NCI-H82 (cell line): ENCODE measurements at places on chromosomes 7 and 10.

- peak; percentile 65 for DNase-seq
Measured at GRCh38 chr10:5666008-5666840, at the start of gene ASB13. ASB13 (minus strand) TSS chr10:5666595; CDS start chr10:5666551, 44 bp downstream.

DNA sequence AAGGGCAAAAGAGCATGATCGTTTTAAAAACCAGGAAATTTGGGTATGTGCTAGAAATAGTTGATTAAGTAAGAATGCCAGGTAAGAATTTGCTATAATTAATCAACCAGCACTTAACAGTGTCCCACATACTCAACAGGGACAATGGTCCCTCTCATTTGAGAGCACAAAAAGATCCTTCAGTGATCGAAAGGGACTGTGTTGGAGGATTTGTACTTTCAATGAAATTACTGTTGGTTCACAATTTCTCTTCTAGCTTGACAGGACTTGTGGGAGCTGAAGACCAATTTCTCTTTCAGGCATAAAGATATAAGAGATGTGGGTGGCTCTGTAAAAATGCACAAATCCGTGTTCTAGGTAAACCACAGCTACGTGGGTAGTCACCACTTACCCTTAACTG is 12.5 kb upstream of the PLEKHS1 start:
- DNase-seq, result no peak

GRCh38 chr7:112791465-112792168 is 1.4 kb upstream of the TMEM168 start:
- no peak for DNase-seq

DNA sequence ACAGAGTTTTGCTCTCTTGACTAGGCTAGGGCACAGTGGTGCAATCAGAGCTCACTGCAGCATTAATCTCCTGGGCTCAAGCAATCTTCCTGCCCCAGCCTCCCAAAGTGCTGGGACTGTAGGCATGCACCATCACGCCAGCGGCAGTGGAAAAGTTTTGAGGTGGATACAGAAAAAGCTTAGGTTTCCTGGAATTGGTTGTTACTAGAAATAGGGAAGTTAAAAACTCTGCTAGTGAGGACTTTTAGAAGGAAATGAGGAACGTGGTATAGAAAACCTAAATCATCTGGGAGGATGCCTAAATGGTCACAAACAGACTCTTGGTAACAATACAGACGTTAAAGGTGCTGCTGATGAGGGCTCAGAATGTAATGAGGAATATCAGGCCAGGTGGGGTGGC is 10.9 kb upstream of the SNX8 start:
- DNase-seq, result no peak

GRCh38 chr10:132566892-132567291 is 29.3 kb downstream of the INPP5A start:
- no peak for DNase-seq

DNA sequence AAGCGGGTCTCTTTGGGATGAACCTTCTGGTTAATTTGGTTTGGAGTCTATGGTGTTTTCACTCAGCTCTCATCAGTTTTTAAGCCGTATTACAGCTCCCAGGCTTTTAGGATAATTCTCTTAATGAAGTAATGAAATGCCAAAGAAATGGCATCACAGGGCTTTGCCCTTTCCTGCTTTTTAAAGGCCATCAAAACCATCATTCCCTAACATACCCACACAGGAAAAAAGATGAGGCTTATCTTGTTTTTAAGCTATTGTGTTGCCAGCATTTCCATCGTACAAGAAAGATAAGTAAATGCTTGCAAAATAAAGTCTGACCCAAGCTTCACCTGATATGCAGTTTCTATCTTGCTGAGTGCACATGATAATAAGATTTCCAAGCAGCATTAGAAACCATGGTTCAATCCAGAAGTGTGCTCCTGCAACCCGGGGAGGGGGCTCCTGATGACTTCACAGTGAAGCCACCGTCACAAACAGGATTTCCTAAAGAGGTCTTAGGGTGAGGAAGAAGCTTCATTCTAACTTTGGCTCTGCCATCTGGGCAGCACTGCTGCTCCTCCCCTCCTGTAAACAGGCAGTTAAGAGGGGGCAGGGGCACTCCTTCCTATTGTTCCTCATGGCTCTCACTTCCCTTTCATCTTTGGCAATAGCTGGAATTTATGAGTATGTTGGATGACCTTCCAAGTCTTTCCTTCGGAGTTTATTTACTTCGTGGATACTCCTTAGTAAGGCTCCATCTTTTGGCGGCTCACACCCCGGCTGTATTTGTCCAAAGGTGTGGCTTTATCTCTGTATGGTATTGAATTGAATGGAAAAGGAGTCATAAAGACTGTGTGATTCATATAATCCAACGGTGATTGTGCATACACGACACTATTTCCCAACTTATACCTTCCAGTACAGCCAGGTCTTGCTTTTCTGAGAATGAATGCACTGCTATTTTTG is 55.2 kb upstream of the FAM133B start:
- peak; percentile 99 for DNase-seq

DNA sequence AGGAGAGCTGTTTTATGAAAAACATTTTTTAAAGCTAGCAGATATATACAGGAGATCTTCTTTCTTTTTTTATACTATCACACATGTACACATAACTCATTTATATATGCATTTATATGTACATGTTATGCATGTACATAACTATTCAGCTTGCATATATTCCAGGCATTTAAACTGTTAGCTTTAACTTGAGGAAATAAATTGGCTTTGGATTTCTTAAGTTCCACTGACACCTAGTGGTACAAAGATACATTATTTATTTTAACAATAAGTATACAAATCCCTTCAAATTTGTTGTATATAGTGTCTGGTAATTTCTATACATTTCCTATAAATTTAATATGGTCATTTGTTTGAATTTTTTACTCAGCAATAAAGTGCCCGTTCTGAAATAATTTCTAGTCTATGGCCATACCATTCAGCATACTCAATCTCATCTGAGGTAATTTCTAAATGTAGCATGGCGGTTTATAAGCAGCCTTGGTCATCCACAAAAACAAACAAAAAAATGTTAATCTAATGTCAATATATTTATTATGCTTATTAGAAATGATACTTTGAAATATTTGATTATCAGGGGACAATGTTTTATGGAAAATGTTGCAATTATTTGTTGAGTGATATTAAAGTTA is 11.6 kb downstream of the ZDHHC6 start:
- peak; percentile 5 for DNase-seq

DNA sequence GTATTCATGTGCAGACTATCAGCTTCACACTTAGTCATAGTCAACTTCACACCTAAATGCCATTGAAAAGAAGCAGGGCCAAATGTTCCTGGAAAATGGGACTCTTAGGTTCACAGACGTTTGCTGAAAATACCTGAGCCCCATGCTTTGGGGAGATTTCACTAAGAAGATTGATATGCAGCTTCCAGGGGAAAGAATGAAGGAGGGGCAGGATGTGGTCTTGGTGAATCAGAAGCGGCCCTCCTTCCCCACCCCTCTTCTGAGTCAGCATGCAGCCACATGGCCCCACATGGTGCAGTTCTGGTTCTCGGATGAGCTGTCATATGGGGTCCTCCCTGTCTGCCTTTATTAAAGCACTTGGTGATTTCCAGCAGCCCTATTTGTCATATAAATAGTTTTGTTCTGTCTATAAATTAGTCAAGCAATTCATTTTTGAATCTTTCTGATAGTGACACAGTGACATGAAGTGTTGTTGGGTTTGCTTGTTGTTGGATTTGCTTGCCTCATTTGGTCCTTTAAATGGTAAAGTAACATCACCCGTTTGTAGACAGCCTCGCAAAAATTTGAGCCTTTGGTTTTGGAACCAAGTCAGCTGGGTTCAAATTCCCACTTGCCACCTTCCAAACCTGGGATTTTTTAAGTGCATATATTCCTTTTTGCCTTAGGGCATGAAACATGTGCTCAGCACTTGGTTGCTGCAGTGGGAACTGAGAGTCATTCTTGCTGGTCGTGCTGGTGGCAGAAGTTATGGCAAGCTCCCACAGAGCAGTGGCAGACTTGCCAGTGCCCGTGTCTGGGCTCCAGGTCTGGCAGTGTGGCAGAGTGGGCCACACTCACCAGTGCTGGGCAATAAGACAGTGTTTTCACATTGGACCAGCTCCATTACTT is 68.1 kb upstream of the CDK6 start:
- peak; percentile 5 for DNase-seq

GRCh38 chr10:94192974-94193373 is 169.8 kb downstream of the NOC3L start:
- DNase-seq, result no peak

- no peak for DNase-seq
Measured at GRCh38 chr7:5218564-5219360, 28.7 kb downstream of the WIPI2 start.

DNA sequence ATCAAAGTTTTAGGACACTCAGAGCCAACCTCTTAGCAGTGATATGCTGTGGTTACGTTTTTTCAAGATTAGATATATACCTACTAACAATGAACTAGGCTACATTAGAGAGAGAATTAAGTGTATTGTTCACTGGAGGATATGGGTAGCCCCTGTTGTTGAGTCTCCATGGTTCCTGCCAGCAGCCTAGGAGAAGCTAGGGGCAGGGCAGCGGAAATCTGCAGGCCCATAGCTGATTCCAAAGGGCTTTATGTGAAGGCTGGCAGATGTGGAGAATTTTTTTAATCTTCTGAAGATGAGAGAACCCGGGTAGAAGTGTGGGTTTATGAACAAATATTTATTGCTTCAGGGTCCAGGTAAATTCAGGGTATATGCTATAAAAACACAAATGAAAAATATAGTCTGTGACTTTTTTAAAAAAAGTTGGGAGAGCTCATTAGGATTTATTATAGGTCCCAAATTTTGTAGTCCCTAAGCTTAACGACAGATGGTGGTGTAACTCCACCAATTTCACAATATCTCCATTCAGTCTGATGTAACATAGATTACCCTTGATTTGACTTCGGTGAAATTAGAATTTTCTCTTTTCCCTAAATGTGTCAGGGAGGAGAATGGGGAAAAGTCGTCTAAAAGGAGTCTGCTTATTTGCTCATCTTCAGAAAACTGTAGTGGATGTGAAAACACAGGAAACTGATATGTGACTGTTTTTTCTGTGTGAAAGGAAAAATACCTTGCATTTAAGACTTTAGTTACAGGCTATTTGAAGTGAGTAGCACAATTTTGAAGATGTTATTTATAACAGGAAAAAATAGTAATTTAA is 163.0 kb upstream of the PPP1R3A start:
- peak; percentile 67 for DNase-seq
